Psoas muscle (tissue), 8 donors: ENCODE measurements at places on chromosomes 11 and 22. TPM values are rescaled to one million over a fixed set of nuclear protein-coding genes. Genes with fewer than 3 reads are reported as not detected.

- DNase-seq = no peak
These were observed 85.1 kb downstream of the TRIM44 start for GRCh38 chr11:35747668-35748067.

- no peak for DNase-seq
These were observed 77.9 kb downstream of the BTBD10 start for GRCh38 chr11:13384908-13385640.

DNA sequence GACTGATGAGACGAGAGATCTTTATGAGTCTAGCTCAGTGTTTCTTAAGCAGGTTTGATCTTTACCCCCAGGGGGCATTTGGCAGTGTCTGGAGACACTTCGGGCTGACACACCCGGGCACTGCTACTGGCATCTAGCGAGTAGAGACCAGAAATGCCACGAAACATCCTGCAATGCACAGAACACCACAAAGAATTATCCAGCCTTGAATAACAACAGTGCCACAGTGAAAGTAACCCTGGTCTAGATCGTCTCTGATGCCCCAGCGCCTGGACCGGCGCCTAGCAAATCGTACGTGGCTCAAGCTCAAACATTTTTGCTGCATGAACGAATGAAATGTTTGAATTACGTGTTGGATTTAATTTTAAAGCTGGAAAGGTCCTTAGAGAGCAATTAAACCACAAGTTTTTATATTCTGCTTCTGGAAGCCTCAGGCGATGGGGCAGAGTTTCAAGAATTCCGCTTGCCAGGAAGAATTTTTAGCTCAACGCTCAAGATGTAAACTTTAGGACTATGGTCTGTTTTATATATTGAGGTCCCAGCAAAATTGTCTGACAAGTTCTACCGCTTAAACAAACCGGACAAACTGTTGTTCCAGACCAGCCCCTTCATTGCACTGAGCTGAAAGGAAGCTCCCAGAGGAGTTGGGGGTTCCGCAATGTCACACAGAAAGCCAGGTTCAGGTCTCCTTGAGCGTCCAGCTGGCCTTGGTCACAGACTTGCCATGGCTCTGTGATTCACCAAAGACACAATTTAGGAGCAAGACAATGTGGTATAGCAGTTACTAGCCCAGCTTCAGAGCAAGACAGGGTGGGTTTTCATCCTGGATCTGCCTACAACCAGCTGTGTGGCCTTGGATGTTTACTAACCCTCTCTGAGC is 44.2 kb upstream of the SMTN start:
- no peak for DNase-seq

OR2AG1 gene
- not detected for total RNA-seq

SLC22A6 gene
- total RNA-seq = not detected

- DNase-seq = no peak
These were observed 19.0 kb downstream of the RSF1 start for GRCh38 chr11:77801477-77801876.

DNA sequence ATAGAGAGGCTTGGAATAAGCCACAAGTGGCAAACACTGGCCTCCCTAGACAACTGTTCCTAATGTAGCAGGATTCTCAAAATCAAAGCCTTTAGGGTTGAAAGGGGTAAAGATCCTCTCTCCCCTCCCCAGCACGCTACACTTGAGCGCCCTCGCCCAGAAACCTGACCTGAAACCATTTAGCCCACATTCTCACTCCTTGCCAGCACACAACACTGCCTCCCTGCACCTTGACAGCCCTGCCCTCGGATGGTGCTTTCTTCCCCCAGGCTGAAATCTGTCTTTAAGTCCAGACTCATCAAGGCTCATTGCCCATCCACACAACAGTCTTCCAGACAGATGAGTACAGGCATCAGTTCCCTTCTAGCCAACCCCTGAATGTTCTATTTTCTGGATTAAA is 26.5 kb downstream of the CWC15 start:
- DNase-seq = no peak

GRCh38 chr22:20240447-20240764 is 27.7 kb downstream of the RTN4R start:
- no peak for DNase-seq

GAL3ST1 gene
- total RNA-seq = 1.2 TPM
